ENCODE measurements at places on chromosomes 5 and 9.

GRCh38 chr5:65512170-65512937 is 30.6 kb upstream of the ADAMTS6 start:
- DNase-seq, result no peak

DNA sequence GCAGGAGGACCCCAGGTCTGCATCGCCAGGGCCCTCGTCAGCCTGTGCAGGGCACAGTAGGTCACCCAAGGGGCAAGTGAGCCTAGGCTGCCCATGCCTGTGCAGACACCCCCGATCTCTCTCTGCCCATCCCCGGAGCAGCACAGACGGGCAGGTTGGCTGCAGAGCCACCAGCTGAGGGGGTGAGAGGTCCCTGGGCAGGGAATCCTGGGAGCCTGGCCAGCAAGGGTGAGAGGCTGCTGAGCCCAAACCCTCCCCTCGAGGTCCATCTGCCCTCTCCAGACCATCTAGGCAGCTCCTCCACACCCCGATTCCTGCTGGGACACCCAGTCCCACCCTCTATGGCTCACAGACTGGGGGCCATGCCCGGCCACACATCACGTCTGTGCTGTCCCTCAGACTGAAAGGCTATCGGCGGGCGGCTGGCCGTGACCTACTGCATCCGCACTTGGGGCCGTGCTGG is 2.8 kb upstream of the DPP7 start:
- DNase-seq, result no peak

DNA sequence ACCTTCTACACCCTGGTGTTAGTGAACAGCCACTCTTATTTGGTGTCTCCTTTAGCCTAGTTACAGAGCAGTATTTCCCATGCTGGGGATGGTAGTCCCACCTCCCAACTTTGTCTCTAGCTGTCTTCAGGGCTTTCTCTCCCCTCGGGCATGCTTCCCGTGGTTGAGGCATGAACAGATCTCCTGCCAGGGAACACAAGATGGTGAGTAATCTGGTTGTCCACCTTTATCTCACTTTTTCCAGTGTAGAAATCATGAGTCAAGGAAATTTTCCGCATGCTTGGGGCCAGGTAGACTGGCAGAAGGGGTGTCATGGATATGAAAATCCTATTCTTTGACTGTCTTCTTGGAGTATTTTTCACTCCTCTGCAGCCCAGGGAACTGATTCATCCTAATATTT is 532.9 kb downstream of the ANXA1 start:
- no peak for DNase-seq

- DNase-seq, result no peak
Measured at GRCh38 chr9:8917956-8918739, 1118.6 kb upstream of the DMAC1 start.
